Activated CD8-positive, alpha-beta T cell treated with anti-CD3 and anti-CD28 coated beads, Interleukin-2, amount 10 ng/mL, durations not matched to agents 7 days and 5 days (primary cell): ENCODE measurements at places on chromosomes 5 and 9.
A peak's percentile ranks its signal among the peaks of the same experiment; 100 is the strongest.

- no peak for DNase-seq
These were observed 206.7 kb downstream of the ARHGAP26 start for GRCh38 chr5:142976861-142977260.

DNA sequence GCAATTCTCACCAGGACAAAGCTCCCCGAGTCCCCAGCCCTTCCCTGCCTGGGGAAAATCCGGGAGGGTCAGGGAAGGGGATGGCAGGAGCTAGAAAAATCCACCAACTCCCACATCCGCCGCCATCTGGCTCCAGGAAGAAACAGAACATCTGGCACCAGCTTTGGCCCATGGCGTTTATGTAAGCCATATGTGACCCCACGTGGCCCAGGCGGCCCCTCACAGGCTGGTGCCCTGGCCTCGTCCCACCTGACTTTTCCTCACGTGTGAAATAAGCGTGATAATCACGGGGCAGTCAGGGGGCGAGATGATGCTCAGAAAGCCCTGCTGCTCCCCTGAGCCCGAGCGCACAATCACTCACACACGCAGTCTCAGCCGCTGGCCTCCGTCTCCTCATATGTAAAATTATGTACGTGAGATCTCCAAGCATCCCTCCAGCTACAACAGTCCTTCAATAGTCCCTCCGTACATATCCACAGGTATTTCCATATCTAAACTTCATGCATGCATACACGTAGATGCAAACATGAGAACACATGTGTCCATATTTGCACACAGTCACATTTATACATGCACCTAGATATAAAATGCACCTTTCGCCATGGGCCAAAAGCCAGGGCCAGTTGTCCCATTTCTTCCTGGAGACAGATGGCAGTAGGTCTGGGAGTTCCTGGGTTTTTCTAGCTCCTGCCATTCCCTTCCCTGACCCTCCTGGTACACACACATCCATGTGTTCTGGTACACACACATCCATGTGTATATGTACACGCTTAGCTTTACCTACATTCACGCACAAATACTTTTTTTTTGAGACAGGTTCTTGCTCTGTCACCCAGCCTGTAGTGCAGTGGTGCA is 28.9 kb downstream of the PLPP7 start:
- no peak for DNase-seq

DNA sequence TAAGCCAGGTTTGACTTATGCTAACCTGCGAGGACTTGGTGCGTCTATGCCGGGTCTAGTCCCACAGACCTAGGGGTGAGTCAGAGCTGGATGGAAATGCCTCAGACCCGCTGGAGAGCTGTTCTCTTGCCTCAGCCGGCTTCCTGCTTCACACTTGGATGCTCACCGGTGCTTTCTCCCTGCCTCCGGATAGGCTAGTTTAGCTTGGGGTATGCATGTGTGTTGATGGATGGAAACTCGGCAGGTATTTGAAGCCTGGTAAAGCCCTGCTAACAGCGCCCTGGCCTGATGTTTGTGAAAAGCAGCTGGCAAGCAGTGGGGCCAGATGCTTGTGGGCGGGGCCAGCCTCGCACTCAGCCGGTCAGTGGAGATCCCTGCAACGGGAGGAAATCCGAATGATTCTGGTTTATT is 29.3 kb downstream of the PRRC2B start:
- DNase-seq: no peak

DNA sequence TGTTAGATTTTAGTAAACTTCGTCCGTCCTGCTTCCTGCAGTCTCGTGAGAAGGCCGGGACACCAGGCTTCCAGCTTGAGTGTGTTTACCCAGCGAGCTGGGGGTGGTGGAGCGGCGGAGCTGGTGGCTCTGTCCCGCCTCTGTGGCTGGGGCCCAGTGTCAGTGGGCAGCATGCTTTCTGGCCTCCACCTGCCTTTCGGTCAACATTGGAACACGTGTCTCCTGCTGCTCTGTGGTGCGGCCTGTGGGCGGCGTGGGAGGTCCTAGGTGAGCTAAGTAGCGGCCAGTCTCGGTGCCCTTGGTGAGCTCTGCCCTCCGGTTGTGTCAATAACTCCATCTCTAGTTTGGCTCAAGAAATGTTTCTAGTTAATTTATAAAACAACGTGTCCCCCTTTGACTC is 125.9 kb downstream of the GADD45G start:
- DNase-seq: no peak

DNA sequence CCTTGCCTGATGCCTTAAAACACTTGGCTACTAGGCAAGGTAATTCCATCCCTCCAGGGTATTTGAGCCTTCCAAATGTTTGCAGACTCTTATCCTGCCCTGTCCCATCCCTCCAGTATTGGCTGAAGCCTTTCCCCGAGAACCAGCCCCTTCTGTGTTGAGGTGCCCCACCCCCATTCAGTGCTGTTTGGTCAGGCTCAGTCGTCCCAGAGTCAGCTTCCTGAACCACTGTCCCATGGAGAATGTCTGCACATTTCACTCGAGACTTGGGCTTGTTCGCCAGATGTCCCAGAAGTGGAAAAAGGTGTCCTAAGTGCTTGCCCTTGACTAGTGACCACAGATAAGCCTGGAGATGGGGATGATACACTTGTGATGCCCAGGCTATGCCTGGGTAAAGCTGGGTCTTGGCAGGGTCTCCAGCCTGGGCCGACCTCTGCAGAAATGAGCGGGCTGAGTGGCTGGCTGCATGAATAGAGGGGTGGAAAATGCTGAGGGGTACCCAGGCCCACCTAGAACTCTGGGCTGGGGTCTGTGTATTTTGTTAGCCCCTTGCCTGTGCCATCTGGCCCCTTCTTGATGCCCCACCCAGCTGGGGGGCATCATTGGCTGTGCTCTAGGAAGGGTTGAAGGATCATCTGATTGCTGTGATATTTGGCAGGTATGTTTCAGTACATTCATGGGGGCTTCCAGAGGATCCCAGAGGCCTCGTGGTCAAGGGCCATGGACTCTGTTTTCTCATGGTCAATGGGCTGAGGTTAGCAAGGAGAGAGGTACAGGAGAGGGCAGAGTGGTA is 178.4 kb downstream of the MACROH2A1 start:
- DNase-seq: no peak

DNA sequence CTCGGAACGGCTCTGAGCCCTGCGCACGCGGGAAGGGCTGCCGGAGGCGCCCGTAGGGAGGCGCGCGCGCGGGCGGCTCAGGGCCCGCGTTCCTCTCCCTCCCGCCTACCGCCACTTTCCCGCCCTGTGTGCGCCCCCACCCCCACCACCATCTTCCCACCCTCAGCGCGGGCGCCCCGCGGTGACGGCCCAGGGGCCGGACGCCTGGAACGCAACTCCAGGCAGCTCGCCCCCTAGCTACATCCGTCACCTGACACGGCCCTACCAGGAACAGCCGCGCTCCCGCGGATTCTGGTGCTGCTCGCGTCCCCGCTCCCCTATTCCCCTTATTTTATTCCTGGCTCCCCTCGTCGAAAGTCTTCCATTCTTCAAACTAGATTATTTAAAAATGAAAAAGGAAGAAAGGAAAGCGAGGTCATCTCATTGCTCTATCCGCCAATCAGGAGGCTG is at the start of gene CDKN2B-AS1:
CDKN2B-AS1 (plus strand) TSS at position 236 of the 450 bp plus-strand sequence.
- peak; percentile 75 for DNase-seq

DNA sequence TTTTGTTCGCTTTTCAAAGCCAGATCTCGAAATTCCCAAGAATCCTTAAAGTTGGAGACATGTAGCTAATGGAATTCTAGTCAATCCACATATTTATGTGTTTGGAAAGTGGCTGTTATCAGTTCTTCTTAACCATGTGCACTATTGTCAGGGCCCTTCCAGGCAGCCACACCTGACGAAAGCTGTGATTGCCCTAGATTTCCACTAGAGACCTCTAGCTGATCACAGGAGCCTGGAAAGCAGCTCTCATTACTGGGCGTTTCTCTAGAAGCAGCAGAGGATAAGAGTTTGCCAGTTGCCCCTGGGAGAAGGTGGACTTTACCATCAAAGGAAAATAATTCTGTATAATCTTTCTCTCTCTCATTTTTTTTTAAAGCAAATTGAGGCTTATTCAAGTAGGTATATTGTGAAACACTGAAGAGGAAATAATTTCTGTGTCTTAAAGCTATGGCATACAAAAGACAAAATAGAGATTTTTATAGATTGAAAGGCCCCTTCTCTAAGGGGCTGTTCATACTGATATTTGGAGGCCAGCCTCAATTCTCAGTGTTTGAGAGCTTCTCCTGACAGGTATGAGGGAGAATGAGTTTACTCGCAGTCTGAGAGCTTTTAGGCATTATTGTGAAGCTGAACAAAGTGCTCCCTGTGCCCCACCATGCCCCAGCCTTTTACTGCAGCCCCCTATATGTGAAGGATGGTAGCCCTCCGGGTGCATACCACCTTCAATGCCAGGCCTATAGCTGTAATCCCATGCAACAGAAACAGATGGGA is 405.4 kb upstream of the ACTBL2 start:
- DNase-seq: no peak

- no peak for DNase-seq
These were observed 318.0 kb upstream of the PUM3 start for GRCh38 chr9:3161912-3162311.

DNA sequence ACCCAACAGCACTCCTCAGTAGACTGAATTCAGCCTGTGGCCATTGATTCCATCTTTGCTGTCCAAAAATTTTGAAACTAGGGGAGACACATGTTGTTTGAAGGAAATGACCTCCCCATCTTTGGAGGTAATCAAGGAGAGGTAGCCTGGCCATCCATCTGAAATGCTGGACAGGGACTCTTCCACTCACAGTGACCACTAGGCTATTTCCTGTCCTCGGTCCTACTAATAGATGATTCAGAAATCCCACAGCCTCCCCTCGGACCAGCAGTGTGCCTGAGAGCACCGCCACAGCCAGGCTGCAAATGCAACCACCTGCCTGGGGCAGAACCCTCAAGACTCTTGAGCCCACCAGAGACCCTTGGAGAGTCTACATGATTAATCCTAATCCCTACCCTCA is 12.5 kb downstream of the HRH2 start:
- DNase-seq: no peak

DNA sequence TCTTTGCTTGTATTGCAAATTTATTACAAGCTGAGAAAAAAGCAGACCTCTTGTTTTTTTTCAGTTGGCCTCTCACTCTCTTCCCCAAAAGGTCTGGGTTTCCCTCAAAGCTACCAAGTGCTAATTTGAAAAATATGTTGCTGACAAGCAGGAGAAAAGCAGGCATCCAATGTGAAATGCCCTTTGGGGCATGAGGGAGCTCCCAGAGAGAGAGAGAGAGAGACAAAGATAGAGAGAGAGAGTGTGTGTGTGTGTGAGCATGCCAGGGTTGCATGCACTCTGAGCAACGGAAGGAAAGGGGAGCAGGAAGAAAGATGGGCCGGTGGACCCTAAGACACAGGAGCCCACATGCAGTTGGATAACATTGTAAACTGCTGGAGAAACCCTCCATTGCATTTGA is 358.4 kb downstream of the TMEM38B start:
- no peak for DNase-seq

DNA sequence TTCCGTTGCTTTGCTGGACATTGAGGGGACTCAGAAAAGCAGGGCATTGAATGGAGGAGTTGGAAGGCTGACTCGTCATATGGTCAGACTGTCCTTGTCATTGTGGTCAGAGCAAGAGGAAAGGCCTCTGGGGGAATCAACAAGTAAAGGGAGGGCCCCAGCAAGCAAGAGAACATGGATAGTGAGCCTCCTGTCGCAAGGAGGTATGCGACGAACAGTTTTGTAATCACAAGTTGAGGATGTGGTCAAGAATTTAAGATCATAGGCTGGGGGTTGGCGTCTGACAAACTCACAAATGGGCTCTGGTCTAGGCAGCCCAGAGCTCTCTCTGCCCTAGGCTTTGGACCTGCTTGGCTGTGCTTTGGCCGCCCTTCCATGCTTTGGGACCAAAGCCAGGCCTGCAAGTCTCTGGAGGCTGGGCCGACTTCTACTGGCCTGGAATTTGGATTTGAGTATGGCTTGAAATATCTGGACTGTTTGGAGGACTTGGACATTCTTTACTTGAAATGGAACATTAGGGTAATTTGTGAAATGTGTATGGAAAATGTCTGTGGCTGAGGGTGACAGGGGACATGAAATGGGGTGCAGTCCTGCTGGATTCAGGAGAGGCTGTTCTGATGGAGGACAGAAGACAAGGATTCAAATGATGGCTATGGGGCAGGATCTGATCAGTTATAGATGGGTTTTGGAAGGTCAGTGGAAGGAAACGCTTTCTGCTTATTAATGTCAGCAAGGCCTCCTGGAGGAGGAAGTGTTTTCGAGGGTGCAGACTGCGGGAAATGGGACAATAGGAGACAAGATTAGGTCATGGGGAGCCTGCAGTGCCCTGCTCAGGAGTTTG is 19.2 kb upstream of the NDST1 start:
- no peak for DNase-seq

GRCh38 chr5:143449772-143450171 is 46.3 kb upstream of the NR3C1 start:
- no peak for DNase-seq

DNA sequence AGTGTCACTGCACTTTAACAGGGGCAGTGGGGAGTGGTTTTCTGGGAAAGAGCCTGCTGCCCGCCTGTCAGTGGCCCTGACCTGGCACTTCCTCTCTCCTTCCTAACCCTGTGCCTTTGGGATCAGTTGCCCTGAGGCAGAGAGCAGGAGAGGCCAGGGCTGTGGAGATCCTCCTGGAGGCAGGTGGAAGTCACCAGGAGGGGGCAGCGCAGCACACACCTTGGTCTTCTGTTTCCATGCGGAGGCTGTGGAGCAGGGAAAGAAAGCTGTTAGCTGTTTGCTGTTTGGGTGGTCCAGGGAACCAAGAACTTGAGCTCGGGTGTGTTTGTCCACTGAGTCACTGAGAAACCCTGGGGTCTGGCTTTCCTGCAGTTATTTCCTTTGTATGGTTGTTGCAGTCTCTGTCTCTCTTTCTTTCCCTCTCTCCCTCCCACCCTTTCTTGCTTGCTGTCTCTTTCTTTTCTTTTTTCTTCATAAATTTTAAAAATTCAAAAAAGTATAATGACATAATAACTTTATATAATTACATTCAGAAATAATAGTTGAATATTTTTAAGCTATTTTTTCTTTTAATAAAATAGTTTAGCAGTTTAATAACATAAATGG is 28.1 kb downstream of the NTRK2 start:
- peak; percentile 50 for DNase-seq

DNA sequence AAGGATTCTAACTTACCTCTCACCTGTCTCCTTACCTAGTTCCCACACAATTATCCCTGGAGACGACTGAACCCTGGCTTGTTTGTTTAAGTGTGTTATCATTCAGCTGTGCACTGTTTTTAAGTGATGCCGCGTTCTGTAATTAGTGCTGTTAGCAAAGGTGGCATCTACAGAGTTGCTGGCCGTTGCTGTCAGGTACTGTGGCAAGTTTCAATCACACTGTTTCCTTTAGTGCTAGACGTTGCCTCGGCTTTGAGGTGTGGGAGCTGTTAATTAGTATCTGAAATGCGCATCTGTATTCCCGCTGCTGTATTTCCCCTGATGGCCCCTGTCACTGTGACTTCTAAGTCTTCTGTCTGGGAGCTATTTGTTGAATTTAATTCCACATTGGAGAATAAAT is 193.8 kb upstream of the GAS1 start:
- DNase-seq: no peak

GRCh38 chr9:117704024-117704575 is at the start of gene TLR4:
Gene TLR4, plus strand, starts transcription at chr9:117704403. Its CDS starts 70 bp downstream, at chr9:117704473.
- DNase-seq: no peak

GRCh38 chr5:55372130-55372925 is 64.5 kb downstream of the MTREX start:
- no peak for DNase-seq
